Hematopoietic multipotent progenitor cell treated with erythropoietin and hydrocortisone succinate and interleukin-3 and kit ligand, for 17 days (in vitro differentiated cells): ENCODE measurements at places on chromosomes 6 and 20.

DNA sequence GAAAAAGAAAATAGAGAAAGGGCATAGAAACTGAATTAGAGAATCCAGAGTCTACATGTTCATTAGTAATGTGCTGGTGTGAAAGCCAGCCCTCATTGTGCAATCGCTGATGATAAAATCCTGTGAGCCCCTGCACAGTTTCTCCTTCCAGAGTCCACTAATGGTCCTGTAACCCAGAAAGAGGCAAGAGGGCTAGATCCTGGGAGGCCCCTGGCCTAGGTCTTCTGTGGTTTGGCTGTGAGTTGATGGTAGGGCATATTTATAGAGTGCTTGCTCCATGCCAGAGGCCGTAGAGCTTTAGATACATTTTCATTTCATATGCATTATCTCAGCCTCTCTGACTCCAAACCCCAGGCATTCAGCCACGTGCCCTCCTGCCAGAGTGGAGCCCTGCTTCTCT is 94.9 kb upstream of the MTHFD1L start:
- DNase-seq = no peak

DNA sequence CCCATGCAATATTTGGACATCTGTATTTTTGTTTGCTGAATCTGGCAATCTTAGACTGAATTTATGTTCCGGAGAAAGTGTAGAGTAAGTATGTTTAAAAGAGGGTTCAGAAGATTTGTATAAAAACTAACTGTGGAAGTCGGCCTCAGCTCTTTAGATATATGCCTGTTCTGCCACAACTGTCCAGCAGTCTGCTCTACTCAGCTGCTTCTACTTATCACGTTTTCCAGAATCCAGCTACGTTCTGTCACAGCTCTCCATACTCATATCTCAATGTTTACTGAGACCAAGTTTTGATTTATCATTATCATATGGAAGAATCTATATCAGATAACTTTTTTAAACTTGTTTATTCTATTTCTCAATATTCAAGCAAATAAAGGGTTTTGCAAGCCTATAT is 721.3 kb downstream of the EYS start:
- no peak for DNase-seq

DNA sequence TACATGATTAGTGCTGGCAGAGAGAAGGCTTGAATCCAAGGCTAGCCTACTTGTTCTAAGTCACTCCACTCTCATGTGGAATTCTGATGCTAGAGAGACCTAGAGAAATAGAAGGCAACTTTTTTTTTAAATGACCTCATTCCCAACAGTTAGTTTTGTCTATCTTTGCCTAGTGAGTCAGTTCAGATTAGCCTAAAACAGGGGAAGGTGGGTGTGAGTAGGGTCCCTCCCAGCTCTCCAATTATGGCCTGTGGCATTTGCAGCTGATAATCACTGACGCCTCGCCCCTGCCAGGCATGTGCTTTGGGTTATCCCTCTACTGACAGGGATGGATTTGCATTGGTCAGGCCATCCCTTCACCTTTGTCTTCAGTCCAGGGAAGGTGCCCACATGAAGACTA is 13.6 kb downstream of the TXLNB start:
- no peak for DNase-seq

DNA sequence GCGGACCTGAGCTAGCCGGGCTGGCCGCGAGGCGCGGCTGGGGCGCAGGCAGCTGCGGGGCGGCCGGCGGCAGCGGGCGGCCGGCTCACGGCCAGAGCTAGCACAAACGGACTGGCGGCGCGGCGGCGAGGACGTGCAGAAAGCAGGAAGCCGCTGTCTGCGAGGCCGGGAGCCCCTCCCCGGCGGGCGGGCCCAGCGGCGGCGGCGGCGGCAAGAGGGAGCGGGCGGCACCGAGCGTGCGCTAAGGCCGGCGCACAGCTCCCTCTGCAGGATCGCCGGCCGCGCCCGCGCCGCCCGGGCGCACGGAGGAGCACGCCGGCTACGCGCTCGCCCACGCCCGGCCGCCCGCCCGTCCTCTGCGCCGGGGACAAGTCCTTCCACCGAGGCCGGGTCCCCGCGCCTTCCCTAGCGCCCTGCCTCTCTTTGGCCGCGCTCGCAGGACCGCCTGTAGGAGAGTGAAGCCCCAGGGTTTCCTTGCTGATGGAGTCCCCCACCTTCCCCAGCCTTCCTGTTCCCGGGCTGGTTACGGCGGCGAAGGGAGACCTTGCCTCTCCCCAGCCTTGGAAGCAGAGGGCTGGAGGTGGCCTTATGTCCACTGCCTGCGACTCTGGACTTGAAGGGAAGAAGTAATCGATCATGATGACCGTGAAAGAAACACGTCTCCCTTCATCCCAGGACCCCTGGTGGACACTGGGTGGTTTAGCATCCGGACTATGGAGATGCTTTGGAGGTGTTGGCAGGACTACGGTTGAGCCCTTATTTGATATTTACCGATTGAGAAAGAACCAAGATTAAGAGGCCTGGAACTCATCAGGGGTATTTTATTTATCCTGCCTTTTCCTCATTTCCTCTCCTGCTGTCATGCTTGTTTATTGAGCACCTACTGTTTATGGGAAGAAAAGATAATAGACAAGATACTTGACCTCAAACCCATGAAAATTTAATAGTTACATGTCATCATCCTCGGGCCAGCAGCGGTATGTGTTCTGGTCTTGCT is at the start of gene PREP:
Gene PREP, minus strand, starts transcription at position 144 of the 997 bp plus-strand sequence. CDS start 191 bp downstream, outside the sequence.
- peak; percentile 65 for DNase-seq

DNA sequence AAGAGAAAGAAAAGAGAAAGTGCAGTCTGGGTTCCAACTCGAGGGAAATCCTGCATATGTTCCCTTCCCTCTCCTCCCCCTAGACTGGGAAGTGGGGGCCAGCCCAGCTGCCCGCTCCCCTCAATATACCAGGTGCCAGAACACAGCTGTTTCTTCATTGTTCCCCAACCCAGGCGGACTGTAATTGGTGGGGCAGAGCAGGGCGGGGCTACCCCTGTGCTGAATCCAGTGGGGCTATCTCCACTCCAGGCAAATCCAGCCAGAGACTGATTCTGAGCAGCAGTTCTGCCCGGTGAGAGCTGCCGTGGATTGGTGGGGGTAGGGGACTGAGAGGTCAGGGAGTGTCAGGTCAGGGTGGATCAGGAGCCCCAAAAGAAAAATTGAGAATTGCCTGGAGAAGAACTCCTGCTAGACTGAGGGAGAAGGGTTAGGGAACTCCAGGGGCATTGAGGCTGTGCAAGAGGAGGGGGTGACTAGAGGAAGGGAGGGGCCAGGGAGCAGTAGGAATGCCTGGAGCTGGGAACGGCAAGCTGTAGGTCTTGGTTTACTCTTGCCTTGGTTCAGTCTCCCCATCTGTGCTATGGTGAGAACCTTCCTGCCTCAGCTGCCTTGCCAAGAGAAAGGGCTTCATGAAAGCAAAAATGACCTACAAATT is at the start of gene MYMX:
Gene MYMX, plus strand, starts transcription at position 250 of the 655 bp plus-strand sequence. CDS start 546 bp downstream, outside the sequence.
- DNase-seq = no peak

DNA sequence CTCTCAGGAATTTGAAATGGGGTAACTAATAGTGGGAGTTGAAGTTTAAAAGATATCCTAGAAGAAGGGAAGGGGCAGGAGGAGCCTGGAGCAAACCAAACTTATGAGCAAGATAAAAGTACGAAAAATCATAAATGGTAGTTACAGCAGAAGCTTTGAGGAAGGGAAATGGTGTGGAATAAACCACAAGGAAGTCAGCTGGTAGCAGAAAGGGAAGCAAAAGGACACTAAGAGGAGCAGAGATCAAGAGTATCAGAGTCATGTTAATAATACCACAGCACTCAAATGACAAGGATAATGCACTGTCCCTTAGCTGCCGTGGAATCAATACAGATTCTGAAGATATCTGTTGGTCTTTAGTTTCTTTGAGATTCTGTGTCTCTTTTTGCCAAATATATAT is 44.9 kb upstream of the CCDC28A start:
- DNase-seq = no peak

DNA sequence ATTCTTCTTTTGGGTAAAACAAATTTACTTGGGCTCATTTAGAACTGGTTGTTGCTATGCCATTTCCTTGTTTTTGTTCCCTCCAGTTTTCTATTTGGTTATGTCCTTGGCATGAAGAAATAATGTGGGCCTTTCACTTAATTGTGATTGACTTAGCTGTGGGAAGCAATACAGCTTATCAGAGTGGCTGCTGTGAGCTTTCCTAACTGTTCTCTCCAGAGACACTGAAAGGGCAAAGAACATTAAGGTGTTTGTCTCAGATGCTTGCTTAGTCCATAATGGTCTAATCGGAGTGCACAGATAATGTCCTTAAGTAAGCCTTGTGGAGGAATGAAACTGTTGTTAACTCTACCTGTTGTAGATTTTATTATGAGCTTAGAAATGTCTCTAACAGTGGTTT is 56.6 kb downstream of the SH3BGRL2 start:
- no peak for DNase-seq

DNA sequence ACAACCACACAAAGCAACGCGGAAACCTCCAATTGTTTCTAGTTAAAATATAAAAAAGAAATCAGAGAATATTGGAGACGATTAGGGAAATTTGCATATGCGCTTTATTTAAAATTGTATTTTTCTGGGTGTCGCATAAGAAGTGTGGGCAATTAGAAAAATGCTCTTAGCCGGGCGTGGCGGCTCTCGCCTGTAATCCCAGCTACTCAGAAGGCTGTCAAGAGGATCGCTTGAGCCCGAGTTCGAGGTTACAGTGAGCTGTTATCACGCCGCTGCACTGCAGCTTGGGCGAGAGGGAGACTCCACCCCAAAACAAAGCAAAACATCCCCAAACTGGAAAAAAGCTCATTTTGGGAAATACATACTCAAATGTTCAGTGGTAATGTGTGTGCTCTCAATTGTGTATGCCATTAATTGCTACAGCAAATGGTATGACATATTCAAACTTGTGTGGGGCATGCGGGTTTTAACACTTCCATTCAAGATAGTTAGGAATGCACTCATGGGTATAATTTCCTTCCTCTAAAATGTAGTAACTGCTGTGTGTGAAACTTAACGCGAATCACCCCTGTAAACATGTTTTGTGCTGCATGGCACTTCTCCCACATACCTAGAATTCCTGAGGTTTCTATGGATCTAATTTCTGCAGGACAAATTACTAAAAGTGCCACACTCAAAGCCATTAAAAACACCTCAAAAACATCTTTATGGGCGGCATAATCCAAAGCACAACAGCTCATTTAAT is 54.7 kb upstream of the HFE start:
- DNase-seq = peak; percentile 80

GRCh38 chr20:6696001-6696400 is 71.5 kb upstream of the BMP2 start:
- DNase-seq = no peak

- DNase-seq = no peak
Measured at GRCh38 chr6:82783587-82784236, 281.9 kb downstream of the UBE3D start.

DNA sequence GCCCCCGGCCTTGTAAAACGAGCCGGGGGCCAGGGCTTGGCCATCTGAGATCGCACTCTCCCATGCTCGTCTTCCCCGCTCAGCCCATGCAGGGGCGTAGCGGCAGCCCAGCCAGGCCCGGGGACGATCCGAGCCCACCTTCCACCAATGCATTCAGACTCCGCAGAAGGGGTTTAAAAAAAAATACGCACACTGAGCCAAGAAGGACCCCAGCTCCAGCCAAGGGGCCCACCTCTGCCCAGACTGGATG is 320 bp downstream of the GSTA4 start:
- DNase-seq = no peak

DNA sequence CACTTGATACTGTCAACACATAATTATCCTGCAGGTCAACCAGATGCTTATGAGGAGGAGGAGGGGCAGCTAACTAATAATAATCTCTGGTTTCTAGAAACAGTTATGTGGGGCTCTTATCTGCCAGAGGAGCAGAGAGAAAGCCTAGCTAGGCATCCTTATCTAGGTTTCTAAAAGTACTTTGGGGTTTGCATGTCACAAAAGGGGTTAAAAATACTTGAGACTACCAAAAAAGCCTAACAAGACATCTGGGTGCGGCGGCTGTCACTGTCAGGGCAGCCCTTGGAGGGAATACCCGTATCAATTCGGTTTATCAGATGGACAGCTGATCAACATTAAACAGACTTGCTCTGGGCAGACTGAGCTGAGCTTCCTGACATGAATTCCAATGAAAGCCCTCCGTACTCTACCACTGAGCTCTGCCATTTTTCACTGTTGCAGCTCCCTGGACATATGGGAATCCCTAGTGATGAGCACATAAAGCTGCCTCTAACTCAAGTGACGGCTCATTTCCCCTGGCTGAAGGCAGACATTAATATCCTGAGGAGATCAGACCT is 166.6 kb downstream of the PDSS2 start:
- no peak for DNase-seq

DNA sequence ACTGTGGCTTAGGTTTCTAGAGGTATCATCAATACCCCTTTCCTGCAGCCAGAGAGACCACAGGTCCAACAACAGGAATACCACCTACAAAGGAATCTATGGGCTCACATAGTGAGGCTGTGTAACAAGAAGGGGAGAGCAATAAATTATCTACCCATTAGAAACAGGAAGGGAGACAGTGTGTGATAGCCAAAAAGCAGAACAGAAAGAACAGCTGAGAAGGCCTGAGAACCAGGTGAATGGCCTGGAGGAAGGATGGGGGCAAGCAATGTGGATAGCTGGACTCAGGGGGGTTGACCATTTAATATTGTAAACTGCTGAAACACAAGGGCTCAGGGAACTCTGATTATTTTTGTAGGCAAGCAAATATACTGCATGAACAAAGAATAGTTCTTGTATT is 628.2 kb downstream of the COL12A1 start:
- no peak for DNase-seq

DNA sequence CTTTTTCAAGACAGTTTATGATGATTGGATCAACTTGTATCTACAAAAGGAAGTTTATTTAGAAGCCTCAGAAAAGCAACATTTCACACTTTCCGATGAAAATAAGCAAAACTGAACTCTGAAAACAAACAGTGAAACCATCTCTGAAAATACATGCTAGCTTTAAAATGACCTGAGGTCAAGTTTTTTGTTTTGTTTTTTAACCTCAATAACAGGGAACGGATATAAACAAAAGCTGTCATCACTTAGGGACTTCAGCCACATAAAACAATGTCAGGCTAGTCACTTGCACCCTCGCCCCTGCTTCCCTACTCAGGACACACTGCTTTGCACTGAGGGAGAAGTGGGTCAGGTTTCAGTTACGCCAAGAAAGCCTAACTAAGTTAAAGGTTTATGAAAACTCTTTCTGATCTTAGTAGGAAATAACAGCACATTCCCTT is 11.6 kb downstream of the BACH2 start:
- no peak for DNase-seq

GRCh38 chr6:6131492-6132109 is 124.9 kb upstream of the NRN1 start:
- DNase-seq = peak; percentile 19

- DNase-seq = peak; percentile 88
Measured at GRCh38 chr6:41786451-41787218, 859 bp upstream of the TOMM6 start.

- no peak for DNase-seq
Measured at GRCh38 chr20:51359947-51360346, 182.6 kb downstream of the NFATC2 start.

DNA sequence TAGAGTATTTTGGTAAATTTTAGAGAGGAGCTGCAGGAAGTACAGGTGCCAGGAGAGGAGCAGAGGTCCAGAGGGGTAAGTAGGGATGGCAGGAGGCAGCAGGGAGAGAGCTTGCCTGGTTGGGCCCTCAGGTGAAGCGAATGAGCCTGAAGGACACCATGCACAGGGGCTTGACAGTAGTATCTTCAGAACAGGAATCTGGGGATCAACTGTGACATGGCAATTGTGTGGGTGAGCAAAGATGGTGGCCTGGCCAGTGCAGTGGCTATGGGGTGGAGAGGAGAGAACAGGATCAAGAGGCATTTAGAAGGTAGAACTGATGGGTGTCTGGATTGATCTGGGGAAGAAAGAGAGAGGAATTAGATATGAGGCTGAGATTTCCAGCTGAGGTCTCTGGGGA is 68.7 kb upstream of the RNF24 start:
- peak; percentile 27 for DNase-seq

- no peak for DNase-seq
Measured at GRCh38 chr6:156787569-156788492, 10.7 kb downstream of the ARID1B start.
